ENCODE measurements at places on chromosomes 13 and 19.

DNA sequence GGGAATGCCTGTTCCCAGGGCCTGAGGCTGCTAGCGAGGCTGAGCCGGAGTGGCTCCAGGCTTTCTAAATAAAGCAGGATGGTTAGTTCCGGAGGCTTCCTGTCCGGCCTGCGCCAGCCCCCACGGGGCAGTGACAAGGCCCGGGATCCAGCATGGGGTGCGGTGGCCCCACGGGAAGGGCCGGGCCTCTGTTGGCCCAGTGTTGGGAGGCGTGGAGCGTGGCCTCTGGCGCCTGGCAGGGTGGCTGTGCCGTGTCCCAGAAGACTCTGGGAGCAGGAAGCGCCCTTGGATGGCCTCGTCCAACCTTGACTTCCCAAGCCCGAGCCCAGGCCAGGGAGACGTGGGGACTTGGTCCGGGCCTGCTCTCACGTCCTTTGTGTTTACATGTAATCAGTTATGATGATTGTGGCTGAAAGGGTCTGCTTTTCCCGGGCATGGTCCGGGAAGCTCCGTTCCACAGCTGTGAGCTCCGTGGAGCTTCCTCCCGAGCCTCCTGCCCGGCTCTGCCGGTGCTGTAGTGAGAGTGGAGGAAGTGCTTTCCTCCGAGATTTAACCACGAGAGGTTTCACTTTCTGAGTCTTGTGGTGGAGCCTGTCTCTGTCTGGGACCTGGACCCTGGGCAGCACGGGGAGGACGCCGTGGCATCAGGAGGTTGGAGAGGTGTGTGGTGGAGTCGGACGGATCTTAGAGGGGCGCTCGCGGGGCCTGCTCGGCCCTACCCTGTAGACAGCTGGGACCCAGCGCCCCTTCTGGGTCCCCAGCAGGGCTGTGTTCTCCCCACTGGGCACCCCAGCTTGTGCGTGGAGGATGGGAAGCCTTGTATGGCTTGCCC lies 4.6 kb downstream of the GNA11 start:
- no peak for DNase-seq

GRCh38 chr19:4108767-4109625 lies 14.9 kb downstream of the MAP2K2 start:
- DNase-seq, result no peak

GRCh38 chr13:31072041-31072440 lies 89.7 kb downstream of the HSPH1 start:
- no peak for DNase-seq

- DNase-seq, result no peak
These were observed 492.4 kb downstream of the DACH1 start for GRCh38 chr13:71374471-71375049.

GRCh38 chr13:24381541-24382265 lies 72.3 kb downstream of the C1QTNF9 start:
- DNase-seq, result no peak

DNA sequence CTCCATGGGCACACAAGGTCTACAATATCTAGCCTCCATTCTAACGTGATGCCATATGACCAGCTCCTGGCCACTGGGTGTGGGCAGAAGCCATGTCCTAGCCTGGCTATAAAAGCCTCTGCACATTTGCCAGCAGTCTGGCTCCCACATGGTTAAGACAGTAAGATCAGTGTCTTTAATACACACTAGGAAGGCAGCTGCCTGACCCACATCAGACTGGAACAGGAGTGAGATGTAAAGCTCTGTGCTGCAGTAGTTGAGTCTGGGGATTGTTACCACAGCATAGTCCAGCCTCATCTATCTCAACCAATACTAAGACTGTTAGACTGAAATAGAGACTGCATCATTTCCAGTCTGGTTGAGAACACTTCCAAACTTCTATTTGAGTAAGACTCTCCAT lies 533.1 kb downstream of the IRS2 start:
- DNase-seq, result no peak

DNA sequence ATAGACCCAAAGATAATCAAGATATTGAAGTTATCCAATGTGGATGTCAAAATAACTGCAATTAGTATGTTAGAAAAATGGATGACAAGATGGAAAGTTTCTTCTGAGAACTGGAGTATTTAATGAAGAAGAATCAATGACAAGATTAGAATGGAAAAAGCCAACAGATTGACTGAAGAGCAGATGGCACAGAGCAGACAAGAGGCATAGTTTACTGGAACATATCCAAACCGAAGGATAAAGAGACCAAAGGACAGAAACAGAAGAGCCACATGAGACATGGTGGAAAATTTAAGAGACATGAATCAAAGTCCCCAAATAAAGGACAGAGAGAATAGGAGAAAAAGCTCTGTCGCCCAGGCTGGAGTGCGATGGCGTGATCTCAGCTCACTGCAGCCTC lies 89.6 kb upstream of the RXFP2 start:
- no peak for DNase-seq

DNA sequence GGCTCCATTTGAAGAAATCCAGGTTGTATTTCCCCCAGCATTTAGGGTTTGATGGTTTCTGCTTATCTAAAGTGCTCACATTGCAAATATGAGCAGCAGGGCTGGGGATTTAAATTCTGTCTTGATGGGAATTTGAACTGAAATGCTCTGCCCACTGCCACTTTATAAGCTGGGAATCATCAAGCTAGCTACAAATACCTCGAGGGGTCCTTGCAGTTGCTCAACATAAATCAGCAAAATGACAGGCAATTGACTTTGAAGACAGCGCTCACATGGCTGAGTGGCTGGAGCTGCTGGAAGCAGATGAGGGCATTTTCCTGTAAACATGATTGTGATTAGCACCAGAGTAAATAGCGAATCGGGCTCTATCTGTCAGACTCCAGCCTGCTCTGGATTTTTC lies 39.4 kb upstream of the MEDAG start:
- DNase-seq, result peak; percentile 11

- no peak for DNase-seq
These were observed 321.7 kb downstream of the SUCLA2 start for GRCh38 chr13:47679401-47679800.

- DNase-seq, result no peak
These were observed 2.2 kb upstream of the TBXA2R start for GRCh38 chr19:3608750-3609322.

- no peak for DNase-seq
These were observed 946.3 kb upstream of the PCDH9 start for GRCh38 chr13:68176475-68176874.

DNA sequence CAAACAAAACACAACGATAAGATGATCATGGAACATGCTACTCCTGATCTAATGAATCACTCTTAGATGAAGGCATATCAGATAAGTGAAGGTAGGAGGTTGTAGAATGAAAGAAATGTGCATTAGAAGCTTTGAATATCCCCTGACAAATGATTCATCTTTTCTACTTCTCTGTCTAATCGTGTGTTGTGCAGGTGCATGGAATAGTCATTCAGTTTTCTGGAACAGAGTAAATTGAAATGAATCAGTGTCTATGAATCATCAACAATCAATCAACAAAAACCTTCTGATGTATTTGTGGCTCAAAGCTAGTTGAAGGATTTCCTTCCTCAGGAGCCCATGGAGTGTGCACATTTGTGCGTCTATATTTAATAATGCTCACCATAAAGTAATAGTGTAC lies 1290.4 kb upstream of the PCDH20 start:
- no peak for DNase-seq

DNA sequence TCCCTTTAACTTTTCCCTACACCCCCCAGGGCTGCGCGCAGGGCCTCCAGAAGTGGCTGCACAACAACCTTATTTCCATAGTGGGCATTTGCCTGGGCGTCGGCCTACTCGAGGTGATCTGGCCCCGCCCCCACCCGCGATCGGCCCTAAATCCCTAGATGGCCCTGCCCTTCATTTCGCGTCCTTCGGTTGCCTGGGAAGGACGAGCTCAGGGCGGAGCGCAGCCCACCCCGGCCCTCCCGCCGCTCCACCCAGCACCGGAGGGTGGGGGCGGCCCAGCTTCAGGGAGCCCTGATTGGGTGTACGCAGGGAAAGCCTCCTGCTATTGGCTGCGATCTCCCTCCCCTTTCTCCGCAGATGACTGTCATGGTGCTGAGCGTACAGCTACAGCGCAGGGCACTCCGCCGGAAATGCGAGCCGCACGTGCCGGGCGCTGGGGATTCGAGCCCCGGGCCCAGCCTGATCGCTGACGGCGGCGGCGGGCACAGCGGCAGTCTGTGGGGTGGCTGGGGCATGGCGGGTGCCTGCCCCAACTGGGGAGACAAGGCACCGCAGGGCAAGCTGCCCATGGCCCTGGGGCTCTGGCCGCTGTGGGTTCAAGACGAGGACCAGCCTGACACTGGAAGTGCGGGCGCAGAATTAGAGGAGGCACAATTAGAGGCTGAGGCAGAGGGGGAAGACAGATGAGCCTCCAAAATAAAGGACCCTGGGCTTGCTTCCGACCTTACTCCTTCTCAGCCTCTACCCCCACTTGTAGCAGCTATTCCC lies 4.3 kb downstream of the CD37 start:
- DNase-seq, result peak; percentile 92

DNA sequence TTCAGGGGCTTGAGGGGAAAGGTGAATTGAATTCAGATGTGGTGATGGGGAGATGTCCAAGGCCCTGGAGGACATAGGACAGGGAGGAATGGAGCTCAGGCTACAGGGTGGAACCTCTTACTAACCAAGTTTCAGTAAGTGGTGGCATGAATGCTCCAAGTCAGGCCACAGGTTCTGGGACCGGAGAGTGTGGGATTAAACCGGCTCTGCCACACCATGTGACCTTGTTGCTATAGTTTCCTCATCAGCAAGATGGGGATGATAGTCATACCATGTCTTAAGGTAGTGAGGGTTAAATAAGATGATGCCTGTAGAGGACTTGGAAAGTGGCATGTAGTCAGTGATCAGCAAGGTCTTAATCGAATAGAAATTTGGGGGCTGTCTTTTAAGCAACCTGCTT lies 16.3 kb downstream of the GPR183 start:
- DNase-seq, result no peak

DNA sequence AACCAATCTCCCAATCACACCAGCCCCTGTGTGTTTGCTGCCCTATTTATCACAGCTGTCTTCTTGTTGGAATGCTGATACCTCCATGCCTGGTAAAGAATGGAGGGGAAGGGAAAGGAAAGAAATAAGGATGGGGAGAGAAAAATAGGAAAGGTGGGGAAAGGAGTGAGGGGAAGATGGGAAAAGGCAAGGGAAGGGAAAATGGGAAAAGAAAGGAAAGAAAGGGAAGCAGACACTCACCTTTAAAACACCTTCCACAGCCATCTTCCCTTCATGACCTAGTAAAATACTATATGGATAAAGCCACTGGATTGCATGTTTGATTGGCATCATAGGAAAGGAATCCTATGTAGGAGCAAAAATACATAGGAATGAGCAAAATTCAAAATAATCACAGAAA lies 77.8 kb downstream of the VWA8 start:
- no peak for DNase-seq

GRCh38 chr13:112702341-112702985 lies 12.6 kb downstream of the ATP11A start:
- DNase-seq, result no peak

GRCh38 chr13:78061806-78062205 lies 143.2 kb upstream of the EDNRB start:
- DNase-seq, result no peak

- DNase-seq, result no peak
These were observed 17.8 kb upstream of the ZNF846 start for GRCh38 chr19:9786342-9786741.

- DNase-seq, result no peak
These were observed 1.7 kb upstream of the ZNF865 start for GRCh38 chr19:55603581-55604292.

DNA sequence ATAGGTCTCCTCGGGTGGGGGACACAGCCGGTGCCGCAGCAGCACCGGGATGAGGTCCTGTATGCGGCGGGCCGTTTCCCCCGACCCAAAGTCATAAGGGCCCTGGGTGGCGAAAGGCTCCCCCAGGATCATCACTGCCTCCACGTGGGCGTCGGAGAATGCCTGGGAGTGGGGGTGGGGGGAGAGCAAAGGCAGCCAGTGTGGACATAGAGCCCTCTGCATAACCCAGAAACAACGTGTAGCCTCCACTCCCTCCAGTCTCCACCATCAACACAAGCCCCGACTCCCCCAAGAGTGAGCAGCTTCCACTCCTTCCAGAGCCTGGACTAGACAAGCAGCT lies 1.7 kb upstream of the NUMBL start:
- no peak for DNase-seq

DNA sequence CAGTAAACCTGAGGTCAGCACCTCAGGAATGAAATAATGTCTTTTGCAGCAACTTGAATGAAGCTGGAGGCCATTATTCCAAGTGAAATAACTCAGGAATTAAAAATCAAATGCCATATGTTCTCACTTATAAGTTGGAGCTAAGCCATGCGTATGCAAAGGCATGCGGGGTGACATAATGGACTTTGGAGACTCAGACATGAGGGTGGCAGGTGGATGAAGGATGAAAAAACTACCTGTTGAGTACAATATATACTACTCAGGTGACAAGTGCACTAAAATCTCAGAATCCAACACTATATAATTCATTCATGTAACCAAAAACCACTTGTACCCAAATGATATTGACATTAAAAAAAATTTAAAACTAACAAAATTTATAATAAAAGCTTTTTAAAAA lies 1416.9 kb downstream of the UQCRFS1 start:
- DNase-seq, result no peak

- no peak for DNase-seq
These were observed 12.3 kb downstream of the PLD3 start for GRCh38 chr19:40360708-40361241.

DNA sequence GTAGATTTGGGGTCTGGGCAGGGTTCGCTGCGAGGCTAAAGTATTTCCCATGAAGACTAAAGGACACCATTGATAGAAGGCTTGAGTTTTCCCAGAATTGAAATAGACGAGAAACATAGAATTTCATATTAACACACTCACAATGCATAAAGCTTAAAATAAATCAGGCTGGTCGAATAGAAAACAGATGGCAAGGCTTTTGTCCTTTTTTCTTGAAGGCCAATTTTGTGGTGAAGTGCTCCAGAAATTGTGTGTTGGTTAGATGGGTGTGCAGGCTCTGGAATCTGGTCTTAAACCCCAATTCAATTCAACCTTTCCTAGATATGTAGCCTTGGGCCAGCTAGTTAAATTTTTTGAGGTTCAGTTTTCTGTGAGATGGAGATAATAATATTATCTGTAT lies 56.9 kb upstream of the LRCH1 start:
- no peak for DNase-seq

All from mesenteric fat pad (tissue), 1 donor.